ENCODE measurements at places on chromosomes 6 and 20.

GRCh38 chr6:109311471-109311870 is 70.8 kb downstream of the CD164 start:
- DNase-seq: no peak

GRCh38 chr6:156191895-156192294 is 585.3 kb upstream of the ARID1B start:
- no peak for DNase-seq

DNA sequence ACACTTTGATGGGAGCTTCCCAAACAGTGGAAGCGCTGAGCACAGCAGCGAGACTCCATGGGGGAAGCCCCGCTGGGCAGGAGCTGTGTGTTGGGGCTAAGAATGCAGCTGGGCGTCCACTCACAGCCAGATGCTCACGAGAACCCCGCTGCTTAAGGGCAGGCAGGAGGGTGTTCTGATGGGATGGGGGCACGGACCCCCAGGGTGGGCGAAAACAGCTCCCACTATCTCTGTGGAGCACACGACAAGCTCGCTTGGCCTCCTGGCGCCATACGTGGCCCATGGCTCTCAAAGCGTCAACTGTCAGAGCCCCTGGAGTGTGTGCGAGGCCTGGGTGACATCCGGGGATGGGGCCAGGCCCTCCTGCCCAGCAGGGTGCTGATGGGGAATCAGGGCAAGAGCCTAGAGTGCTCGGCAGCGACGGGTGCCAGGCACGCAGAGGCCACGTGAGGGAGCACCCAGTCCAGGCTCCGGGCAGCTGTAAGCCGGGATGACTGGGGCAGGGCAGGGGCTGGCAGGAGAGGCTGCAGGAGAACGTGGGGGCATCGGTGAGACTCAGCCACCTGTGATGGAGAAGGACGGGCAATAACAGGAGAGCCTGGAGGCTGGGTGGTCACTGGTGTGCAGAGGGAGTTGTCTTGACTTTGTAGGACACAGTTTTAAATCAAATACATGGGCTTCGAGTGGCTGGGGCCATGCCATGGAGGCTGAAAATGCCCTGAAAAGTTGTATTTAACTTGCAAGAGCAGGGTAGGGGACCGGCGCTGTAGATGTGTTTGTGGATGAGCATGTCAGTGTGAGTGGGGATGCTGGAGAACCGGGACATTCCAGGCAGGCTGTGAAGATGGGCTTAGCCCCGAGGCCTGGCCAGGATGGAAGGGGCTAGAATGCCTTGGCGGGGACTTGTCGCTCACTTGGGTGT is 27.3 kb downstream of the PYGB start:
- DNase-seq: no peak

DNA sequence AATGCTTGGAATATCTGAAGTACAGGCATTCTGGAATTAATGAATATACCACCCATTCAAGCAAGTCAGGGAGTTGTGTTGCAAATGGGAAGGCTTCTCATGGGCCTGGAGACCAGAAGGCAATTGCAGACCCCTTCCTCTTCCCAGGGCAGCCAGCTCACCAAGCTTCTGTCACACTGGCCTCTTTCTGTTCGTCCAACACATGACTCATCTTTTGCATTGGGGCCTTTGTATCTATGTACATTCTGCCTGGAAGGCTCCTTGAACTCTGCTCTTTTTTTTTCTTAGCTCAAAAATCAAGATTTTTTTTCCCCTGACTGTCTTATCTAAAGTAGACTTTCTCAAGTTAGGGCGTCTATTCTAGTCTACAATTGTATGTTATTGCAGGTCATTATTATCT is 132.9 kb upstream of the MYLIP start:
- no peak for DNase-seq

GRCh38 chr20:47038566-47039560 is 144.2 kb downstream of the EYA2 start:
- no peak for DNase-seq

- DNase-seq: no peak
Observed at GRCh38 chr20:4951299-4951698, 50.0 kb downstream of the SLC23A2 start.

DNA sequence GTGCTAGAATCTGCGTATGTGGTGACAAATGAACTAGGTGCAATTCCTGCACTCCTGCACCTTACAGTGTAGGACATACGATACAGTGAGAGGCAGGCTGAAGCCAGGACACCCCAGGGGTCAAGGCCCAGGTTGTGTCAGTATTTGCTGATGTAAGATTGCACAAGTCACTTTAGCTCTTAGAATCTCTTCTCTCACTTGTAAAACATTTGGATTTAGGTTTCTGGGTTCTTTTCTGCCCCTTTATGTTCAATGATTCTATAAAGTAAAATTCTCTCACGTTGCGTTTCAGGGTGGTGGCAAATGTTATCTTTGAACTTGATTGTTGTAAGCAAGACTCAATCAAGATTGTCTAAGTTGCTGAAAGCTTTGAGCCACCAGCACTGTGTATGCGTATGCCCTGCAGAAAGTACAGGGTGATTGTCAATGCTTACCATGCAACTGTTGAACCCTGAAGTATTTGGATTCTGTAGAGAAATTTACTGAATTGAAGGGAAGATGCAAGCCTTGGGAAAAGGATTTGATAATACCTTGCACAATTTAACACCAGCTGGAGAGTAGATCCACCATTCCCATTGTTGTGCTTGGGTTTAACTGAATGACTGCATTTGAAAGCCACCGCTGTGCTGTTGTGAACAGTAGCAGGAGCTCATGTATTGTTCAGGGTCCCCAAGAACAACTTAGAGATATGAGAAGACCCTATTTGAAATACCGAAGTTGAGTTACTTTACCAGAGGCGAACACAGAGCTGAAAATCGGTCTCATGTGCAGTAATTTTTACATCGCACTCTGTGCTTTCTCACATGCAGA is 106.1 kb upstream of the CITED2 start:
- DNase-seq: no peak

DNA sequence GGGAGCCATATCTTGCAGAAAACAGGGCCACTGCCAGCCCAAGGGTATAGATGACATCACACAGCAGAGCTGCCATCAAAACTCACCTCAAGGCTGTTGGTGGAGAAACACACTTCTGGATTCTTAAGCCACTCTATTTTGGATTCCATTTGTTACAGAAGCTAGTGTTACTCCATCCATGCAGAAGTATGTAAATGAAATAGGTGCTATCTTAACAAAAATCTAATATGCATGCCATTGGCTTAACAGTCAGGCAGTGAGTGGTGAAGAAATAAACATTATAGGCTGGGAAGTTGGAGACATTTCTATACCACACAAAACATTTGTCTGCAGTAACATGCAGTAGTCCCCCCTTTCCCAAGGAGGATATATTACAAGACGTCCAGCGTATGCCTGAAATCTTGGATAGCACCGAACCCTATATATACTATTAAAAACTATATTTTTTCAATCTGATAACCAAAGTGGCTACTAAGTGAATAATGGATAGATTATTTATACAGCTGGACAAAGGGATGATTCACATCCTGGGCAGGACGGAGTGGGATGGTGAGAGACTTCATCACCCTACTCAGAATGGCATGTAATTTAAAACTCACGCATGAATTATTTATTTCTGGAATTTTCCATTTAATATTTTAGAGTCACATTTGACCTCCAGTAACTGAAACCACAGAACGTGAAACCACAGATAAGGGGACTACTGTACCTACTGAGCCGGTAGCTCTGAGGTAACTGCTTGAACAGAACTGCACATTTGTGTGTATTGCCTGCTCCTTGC is 160.0 kb upstream of the PLN start:
- no peak for DNase-seq

DNA sequence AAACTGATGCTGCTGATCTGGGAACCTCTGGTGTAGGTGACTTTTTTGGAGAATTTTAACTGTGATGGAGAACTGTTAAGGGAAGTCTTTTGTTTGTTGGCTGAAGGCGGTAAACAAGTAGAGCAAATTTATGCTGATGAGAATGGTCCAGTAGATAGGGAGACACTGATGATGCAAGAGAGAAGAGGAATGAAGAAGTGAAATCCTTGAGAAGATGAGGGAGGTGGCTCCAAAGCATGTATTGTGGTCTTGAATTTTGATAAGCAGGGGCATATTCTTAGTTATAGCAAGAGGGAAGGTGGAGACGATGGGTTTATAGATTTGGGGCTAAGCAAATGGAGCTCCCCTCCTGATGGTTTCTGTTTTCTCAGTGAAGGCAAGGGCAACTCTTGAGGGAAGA is 22.0 kb downstream of the MAPK14 start:
- no peak for DNase-seq

DNA sequence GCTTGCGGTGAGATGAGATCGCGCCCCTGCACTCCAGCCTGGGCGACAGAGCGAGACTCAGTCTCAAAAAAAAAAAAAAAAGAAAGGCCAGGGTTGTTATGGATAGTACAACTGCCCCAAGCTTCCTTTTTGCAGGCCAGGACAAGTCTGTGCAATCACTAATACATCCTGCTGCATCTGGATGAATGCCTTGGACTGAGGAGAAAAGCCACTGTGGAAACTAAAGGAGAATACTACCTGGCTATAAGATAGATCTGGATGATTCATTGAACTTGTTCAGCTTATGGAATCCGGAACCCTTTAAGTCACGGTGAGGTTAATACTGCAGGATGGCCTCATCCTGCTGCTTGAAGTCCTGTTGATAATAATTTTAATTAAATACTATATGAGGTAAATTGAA is 278.2 kb downstream of the TFAP2A start:
- DNase-seq: no peak

DNA sequence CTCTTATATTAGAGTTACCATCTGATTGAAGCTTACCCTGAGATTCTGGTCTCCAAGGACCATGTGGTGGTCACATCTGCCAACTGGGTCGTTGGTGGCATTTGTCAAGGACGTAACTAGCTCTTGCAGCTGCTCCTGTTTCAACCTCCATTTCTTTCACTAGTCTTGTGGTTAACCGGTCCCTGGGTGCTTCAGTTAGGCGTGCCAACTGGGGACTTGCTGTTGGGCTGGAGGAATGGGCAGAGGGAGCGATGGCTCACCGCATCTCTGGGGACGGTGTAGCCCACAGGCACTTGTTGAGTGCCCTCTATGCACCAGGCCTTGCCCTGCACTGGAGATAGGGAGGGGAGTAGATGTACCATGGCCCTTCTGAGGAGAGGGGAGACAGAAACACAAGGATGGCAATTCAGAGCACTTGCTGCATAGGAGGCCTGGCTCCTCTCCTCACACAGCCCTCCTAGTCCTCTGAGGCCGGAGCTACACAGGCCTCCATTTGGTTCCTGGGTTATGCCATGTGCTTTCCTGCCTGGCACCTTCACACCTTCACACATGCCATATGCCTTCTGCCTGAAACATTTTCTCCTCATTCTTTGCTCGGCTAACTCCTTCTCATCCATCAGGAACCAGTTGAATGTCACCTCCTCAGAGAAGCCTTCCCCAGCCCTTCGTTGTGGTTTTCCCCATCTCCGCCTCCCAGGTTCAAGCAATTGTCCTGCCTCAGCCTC is 20.0 kb upstream of the ASXL1 start:
- DNase-seq: no peak

DNA sequence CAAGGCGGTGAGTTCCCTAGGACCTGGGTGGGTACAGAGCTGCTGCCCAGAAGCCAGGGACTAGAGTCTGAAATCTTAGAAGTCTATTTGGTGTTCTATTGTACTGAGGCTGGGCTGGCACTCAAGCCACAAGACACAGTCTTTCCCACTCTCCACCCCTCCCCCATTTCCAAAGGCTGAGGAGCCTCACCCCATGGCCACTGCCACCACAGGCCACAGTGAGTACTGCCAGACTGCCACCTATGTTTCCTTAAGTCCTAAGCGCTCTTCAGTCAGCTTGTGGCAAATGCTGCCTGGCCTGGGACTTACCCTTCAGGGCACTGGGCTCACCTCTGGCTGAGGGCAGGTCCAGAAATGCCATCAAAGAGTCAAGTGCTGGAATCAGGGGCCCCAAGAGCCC is 469.3 kb downstream of the HAO1 start:
- peak; percentile 48 for DNase-seq

GRCh38 chr6:144131248-144131709 is 19.0 kb upstream of the STX11 start:
- no peak for DNase-seq

- DNase-seq: no peak
Observed at GRCh38 chr20:41242807-41243206, 74.7 kb downstream of the ZHX3 start.

- no peak for DNase-seq
Observed at GRCh38 chr20:3398681-3399252, 8.7 kb downstream of the DNAAF9 start.

GRCh38 chr20:17225851-17226409 is 910 bp upstream of the PCSK2 start:
- DNase-seq: peak; percentile 45
